ENCODE measurements at places on chromosomes 4 and X. TPM values are rescaled to one million over a fixed set of nuclear protein-coding genes. Genes with fewer than 3 reads are reported as not detected.

- no peak for DNase-seq
Observed at GRCh38 chr4:2795300-2795892, 2.5 kb downstream of the SH3BP2 start.

- DNase-seq: no peak
Observed at GRCh38 chr4:121185960-121186359, 21.8 kb upstream of the TNIP3 start.

GRCh38 chrX:151711787-151712186, 4.0 kb upstream of the FATE1 start:
- no peak for DNase-seq

DNA sequence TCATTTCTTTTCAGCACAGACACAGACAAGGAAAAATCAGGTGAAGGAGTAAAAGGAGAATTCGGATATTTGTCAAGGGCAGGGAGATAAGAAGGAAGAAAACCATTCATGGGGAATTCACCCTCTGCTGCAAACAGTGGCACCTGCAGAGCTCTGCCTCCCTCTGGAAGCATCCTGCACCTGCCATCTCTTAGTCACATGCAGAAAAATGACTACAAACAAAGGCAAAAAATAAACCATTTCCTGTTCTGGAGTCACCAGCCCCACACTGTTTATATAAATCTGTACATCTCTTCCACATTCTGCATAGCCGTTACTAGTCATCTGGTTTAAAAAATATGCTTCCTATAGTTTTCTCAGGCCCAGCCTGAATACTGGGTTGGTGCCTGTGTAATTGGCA, 205.3 kb downstream of the ARAP2 start:
- no peak for DNase-seq

The SPINK2 gene
- 5.2 TPM for total RNA-seq

DNA sequence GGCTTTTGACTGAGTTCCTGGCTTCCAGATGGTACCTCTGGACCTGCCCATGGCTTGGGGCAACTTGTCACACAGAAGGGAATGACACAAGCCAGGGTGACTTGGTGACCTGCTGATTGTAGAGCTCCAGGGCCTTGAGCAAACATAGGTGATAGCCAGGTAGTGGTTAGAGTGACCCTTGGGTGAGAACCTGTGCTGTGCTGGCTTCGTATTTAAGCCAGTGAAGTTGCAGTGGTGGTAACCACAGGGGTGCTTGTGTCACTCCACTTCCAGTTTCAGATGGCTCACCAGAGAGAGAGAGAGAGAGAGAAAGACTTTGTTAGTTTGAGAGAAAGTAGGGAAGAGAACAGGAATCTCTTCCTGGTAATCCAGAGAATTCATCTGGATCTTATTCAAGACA, 471.6 kb downstream of the ZIC3 start:
- no peak for DNase-seq

DNA sequence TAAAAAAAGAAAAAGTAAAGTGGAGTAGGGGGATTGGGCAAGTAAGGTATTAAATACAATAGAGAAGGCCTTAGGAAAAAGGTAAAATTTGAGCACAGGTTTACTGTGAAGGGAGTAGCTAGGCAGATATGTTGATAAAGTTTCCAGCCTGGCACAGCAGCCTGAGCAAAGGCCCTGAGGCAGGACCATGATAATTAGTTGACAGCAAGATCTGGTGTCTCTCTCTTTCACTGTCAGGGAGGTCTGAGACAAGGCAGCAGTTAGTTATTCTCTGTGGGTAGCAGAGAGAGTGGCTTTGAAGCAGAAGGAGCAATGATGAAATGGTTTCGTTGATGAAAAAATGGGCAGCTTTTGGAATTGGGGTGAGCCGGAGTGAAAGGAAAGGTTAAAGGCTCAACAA, 119.5 kb downstream of the KDR start:
- DNase-seq: no peak

The GDPD2 gene
- not detected for total RNA-seq

The CT45A2 gene
- not detected for total RNA-seq

DNA sequence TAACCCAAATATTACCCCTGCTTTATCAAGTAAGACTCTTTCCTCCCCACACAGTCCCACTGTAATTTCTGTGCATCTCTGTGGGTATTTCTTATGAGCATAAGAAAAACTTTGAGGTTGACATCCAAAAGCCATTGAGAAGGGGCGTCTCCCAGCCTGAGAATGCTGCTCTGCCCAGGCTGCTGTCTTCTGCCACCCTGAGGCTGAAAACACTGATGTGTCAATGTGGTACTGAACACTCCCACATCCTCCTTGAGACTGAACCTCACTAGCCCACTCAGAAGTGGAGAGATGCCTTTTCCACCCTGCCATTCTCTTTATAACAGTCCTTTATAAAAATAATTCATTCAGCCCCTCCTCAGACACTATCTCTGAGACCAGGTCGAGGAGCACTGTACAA, 120.8 kb downstream of the SMIM20 start:
- DNase-seq: no peak

GRCh38 chr4:138114434-138114833, 127.7 kb downstream of the SLC7A11 start:
- no peak for DNase-seq

The CCKAR gene
- not detected for total RNA-seq

DNA sequence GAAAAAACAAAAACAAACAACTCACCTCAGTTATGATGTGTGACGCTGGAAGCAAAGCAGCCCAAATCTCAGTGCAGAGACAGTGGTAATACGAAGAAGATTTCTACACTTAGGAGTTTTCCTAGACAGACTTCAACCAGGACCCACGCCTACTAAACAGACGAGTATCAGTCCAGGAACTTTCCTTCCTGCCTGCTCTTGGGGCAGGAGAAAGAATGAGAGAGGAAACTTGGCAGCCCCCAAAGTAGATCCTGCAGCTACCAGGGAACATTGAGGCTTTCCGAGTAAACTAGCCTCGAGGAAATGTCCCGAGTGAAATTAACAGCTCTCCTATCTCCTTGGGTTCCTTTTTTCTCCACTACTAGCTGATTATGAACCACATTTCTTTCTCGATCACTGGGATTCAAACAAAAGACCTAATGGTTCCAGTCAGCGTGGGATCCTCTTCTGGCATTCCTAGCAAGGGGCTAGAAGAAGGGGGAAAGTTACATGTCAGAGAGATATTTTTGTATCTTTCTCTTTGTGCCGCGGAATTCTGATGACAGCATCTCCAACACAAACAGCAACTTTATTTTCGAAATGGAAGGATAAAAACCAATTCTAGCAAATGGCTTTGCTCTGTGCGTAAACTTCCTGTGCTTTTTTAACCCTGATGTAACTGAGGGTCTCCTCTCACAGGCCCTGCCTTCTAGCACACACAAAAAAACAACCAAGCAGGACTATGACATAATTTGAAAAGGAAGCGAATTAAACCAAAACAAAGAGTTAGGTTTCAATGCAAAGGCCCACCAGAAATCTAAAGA, 53.2 kb downstream of the PPM1K start:
- no peak for DNase-seq

GRCh38 chr4:84455697-84456096, 43.4 kb downstream of the NKX6-1 start:
- no peak for DNase-seq

The MBNL3 gene
- total RNA-seq: 19.4 TPM

DNA sequence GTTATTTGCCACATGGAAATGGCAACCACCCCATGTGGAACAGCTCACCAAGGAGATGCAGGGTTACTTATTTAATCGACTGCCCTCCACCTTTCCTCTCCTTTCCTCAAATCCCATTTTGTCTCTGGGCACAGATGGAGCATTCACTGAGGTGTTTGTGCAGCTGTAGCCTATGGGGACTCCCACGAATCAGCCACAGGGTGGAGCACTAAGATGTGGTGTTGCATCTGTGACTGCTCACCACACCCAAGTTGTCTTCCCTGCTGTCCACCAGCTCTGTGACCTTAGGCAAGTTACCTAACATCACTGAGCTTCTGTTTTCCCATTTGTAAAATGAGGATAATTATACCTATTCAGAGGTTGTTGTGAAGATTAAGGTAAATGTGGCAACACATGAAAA, 252.4 kb upstream of the CPEB2 start:
- peak; percentile 3 for DNase-seq

The ARHGAP36 gene
- not detected for total RNA-seq
